ENCODE measurements at places on chromosomes 6 and 20.

DNA sequence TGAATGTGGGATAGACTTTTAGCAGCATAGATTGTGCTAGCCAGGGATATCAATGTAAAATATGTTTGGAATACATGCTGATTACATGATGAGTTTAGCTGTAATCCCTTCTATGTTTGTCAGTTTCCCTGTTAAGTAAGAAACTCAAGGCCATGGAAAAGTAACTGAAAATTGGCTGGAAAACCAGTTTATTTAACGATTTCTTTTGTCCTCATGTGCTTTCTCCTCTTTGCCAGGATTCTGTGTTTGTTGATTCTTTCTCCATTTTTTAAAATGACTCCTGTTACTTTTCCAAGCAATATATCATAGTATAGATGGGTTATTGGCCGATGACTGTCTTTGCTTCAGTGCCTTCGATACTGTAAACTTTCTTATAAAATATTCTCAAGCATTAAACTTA, 87.5 kb downstream of the SAMD5 start:
- no peak for DNase-seq

DNA sequence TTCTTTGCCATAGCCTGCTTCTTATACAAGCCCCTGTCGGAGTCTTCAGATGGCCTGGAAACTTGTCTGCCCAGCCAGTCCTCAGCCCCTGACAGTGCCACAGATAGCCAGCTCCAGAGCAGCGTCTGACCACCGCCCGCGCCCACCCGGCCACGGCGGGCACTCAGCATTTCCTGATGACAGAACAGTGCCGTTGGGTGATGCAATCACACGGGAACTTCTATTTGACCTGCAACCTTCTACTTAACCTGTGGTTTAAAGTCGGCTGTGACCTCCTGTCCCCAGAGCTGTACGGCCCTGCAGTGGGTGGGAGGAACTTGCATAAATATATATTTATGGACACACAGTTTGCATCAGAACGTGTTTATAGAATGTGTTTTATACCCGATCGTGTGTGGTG, 29.5 kb downstream of the SLCO4A1 start:
- no peak for DNase-seq

DNA sequence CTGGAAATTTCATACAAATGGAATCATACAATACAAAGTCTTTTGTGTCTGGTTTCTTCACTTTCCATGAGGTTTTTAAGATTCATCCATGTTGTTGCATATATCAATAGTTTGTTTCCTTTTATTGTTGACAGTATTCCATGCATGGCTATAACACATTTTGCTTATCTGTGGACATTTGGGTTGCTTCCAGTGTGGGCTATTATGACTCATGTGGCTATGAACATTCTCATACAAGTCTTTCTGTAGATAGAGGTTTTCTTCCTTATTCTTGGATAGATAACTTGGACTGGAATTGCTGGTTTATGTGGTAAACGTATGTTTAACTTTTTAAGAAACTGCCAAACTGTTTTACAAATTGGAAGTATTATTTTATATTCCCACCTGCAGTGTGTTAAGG, 30.0 kb upstream of the KIF6 start:
- DNase-seq: no peak

DNA sequence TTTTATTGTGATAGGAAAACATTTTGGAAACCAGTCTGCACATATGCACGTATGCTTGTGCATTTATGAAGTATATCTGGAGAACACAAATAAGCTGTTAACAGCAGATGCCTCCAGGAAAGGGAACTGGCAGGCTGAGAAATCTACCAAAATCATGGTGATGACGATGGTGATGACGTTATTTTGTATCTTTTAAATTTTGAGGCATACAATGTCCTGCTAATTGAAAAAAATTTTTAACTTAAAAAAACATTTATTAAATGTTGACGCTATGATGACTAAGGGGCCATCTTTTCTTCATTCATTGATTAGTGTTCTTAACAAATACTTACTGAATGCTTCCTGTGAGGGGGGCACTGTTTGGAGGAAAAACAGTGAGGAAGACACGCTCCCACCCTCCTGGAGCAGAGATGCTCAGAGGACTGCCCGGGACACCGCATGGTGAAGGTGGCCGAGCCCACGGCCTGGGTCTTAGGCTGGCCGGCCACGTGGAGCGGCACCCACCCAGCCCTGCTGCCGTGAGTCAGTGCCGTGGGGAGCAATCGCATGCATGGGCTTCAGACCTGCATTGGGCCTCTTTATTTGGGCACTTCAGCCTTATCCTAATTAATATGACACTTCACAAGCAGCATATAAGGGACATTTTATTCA, 15.9 kb upstream of the ENTPD6 start:
- DNase-seq: no peak

DNA sequence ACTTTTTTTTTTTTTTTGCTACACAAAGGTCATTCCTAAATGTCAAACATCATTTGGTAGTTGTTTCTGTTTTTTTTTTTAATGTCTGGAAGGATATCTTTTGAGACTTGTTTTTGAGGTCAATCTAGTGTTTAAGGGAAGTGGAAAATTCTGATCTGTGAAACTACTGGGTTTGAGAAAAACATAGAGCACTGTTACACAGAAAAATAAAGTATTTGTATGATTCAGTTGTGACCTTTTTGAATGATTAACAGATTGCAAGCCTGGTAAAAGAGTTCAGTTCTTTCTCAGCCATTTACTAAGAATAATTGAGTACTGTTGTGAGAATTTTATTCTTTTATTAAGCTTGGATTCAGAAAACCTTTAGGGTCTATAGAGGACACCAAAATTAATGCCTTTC, 276.7 kb downstream of the ADGRB3 start:
- no peak for DNase-seq

DNA sequence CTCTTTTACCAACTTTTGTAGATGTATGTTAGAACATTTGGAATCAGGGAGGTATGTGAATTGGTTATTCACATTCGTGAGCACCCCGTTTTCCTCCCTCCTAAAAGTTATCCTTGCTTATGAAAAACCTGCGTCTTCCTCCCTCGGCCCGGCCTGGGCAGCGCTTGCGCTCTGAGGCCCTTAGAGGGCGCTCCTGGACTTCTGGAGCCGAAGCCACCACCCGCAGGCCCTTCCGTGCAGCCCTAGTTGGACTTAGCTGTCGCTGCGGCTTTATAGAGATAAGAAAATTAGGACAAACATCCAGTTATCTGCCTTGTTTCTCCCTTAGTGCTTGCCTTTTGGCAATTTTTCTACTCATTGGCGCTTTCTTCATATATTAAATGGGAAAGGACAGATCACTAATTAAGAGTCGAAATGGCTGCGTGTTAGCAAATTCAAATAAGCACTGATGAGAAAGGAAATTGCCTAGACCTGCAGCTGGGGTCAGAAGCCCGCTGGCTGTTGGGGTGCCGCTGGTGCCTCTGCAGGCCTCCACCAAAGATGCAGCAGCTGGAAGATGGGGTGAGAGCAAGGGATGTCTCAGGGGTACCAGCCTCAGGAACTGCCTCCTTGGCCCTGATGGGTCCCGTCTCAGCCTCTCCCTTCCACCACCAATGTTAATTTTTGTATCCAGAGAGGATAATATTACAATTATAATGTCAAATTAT, 5.2 kb downstream of the FNDC1 start:
- DNase-seq: peak; percentile 65

GRCh38 chr6:9467741-9468140, 947.1 kb downstream of the TFAP2A start:
- DNase-seq: no peak

DNA sequence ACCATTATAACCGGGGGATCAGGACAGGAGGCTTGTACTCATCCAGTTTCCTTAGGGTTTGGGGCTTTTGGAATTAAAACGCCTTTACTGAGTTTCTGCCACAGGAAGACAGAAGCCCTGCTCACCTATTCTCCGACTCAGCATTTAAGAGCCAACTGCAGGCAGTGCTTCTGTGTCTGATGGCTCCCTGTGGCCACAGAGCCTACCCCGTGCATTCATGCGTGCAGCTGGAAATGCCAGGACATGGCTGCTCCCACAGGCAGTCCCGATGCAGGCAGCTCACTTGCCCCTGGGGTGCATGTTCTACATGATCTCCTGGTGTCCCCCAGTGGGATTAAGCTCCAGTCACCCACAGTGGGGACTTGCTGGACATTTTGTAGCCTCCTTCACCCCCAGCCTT, 22.2 kb downstream of the ZNF831 start:
- peak; percentile 42 for DNase-seq

- no peak for DNase-seq
Measured at GRCh38 chr20:1712634-1713624, 55.4 kb upstream of the SIRPG start.

DNA sequence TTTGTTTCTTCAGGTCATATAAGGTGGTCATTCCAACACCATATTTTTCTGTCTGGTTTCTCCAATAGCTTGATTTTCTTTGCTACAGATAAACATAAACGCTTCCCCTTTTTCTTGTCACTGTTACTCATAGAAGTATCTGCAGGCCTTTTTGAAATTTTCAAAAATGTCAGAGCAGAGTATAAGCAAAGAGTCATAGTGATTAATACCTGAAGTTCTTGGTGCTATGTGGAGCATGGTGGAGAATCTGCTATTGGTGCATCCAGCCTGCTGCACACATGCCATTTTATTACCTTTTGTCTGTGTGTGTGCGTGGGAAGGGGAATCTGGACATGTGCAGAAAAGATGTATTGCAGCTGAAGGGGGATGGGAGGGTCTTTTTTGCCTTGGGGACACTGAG, 19.7 kb downstream of the STX11 start:
- DNase-seq: no peak

DNA sequence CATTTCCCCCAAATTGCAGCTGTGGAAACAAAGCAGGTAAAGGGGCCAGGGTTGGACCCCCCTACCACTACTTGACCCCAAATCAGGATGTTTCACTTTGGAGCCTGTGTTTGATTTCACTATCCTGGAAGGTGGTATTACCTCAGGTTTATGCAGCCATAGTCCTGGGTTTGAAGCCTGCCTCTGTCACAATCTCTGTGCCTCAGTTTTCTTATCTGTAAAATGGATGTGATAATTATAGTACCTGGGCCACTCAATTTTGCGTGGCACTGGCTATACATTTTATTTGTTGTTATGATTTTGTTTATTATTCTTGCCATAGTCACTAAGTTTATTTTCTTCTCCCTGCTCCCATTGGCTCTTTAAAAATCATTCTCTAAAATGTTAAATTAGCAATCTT, 26.7 kb downstream of the JARID2 start:
- DNase-seq: no peak

GRCh38 chr6:119609865-119610264, 260.3 kb upstream of the MAN1A1 start:
- no peak for DNase-seq

GRCh38 chr20:59412875-59413284, 112.5 kb downstream of the EDN3 start:
- peak; percentile 81 for DNase-seq

DNA sequence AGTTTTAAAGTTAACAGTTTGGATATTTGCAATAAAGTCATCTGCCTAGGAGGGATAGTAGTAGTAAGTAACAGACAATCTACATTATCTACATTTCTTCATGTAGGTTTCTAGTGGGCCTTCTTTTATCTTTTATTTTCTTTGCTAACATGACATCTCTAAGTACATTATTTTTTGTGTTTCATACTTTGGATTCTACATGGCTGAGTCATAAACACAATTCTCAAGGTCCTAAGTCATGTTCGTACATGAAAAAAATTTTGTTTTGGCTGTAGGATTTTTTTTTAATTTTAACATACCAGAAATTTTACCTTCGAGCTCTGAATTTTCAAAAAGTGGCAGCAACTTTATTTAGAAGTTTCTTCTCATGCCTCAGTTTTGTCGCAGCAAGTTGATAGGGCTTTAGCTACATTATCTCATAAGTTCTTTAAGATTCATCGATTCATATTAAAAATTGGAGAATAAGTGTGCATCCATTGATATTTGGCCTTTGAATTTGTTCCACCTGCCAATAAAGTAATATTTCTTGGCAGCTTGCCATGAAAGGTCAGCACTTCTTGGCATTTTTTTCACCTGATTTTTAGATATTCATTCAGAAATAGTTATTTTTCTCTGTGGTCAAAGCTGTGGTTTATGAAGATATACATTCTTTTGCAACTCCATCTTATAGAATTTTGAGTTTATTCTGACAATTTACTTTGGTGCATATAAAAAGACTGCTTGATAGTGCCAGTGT, 146.2 kb downstream of the GRIK2 start:
- DNase-seq: no peak

DNA sequence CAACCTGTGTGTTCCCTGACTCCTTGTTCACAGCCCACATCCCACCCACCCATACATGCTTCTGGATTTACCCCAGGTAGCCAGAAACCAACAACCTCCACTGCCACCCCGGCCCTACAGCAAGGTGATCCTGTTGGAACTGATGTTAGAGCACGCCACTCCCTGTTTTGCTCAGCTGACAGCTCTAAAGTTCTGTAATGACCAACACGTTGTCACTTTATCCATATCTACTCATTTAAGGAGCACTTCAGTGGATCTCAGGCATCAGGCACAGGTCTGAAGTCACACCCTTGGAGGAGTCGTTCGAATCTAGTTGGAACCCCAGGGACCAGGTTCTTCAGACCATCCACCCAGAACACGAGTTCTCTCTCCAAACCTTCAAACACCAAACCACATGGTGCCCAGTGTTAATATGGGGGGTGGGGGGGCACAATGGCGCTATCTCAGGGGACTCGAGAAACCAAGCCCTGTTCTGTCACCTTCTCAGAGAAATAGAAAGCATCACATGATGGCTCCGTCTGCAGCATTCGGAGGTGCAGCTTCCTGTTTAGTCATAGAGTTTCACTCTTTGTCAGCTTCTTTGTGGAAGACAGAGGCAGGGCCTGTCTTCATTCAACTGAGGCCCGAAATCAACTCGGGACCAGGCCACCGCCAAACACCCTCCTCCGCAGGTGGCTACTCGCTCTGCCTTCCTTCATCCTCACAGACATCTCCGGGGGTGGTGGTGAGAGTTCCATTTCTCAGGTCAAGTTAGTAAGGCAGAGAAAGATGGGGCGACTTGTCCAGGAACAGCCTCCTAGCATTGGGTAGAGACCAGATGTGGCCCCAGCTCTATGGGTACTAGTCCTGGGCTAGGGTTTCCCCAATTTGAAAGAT, 142.2 kb downstream of the NFATC2 start:
- DNase-seq: no peak

DNA sequence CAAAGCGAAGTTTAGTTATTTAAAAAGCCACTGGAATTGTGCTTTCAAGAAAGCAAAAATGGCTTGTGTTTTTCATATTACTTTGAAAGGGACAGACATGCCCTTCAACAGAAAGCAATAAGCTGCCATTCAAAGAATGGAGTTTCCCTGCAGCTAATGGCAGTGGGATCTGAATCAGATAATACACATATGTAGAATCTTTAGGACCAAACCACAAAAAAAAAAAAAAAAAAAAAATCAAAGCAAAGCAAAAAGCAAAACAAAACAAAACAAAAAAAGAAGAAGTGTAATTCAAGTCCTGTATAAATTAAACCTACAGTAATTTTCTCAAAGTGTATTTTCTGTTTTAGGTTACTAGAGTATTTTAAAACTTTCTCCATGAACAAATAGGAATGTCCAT, 63.6 kb upstream of the ZNF217 start:
- no peak for DNase-seq

GRCh38 chr6:16301511-16301910, 63.1 kb downstream of the GMPR start:
- no peak for DNase-seq

Measured in SJCRH30 (cell line).